Neural crest cell (in vitro differentiated cells): ENCODE measurements at places on chromosomes 3 and 15.

GRCh38 chr3:58591517-58592510 is 14.6 kb upstream of the FAM107A start:
- DNase-seq = no peak

- no peak for DNase-seq
Measured at GRCh38 chr15:88118741-88119140, 137.8 kb downstream of the NTRK3 start.

GRCh38 chr3:76021376-76021775 is 236.0 kb upstream of the ZNF717 start:
- no peak for DNase-seq

- DNase-seq = no peak
Measured at GRCh38 chr3:127171721-127172120, 21.2 kb upstream of the PRR23E start.

DNA sequence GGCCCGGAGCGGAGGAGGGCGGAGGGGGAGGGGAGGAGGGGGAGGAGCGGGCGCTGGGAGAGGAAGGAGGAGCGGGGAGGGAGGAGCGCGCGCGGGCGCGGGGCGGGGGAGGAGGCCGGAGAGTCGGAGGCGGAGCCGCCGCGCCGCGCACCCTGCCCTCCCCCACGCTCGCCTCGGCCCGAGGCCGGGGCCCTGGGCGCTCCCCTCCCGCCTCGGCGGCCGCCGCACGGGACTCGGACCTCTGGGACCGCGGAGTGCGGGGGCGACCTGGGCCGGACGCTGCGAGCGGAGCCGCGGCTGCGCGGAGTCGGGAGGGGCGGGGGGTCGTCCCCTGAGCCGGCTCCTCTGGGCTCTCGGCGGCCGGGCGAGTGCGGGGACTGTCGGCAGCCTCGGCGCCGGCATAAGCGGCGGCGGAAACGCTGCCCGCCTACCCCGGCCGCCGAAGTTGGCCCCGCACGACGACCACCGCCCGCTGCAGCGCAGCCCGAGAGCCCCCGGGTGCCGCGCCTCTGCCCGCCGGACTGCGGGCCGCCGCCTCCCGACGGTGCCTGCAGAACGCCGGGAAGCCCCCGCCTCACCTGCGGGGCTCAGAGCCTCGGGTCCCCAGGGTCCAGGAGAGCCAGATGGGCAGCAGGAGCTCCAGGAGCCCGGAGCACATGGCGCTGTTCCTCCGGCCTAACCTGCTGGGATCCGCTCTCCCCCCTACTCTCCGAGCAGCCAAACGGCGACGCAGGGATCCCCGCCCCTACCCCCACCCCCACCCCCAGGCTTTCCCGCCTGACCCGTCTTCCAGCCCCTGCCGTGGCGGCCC is 406 bp upstream of the GABRB3 start:
- DNase-seq = peak; percentile 72

- no peak for DNase-seq
Measured at GRCh38 chr15:38455092-38455491, 1.2 kb downstream of the FAM98B start.

- DNase-seq = no peak
Measured at GRCh38 chr3:6025032-6025431, 835.9 kb upstream of the GRM7 start.

DNA sequence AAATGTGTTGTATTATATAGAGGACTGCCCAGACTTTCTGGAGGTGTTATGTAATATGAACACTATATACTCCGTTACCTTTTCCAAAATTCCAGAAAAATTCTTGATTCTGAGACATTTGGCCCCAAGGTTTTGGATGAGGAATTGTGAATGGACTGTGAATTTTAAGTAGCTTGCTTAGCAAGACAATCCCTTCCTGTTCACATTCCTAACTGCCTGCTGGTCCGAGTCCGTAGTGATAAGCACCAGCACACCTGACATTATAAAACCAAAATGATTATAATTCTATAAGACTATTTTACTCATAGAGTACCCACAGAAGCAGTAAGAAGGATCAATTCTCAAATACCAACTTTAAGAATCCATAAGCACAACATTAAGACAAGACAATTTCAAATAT is 11.2 kb downstream of the EXD1 start:
- no peak for DNase-seq

DNA sequence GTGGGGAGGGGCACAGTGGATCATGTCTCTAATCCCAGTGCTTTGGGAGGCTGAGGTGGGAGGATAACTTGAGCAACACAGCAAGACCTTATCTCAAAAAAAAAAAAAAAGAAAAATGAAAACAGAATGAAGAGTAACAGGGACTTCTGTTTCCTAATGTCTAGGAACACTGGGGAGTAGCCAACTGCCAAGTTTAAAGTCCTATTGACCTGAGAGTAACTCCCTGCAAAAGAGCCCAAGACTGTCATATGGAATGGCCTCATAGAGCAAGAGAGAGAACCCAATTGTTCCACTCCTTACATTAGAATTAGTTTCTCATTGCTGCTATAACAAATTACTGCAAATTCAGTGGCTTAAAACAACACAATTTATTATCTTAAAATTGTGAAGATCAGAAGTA is 881.4 kb upstream of the ROBO1 start:
- no peak for DNase-seq

- no peak for DNase-seq
Measured at GRCh38 chr15:63729115-63729884, 104.4 kb downstream of the HERC1 start.

DNA sequence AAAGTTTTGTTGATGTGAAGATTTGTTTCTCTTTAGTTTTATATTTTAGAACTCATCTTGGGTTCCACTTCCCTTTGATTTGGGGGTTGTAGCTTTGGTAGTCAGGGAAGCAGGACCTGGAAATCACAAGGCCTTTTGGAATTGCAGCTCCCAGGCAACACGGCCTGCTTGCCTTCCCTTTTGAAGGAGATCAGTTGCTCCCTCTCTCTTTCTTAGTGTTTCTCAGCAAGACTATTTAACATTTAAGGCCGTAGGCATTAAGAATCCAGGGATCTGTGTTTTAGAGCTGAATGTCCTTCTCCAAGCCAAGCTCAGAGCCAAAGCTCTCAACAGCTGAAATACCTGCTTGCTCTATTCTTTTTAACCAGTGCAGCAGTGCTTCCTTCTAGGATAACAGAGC is 310.3 kb downstream of the PTPRG start:
- DNase-seq = no peak

- no peak for DNase-seq
Measured at GRCh38 chr3:182516597-182517336, 276.5 kb upstream of the ATP11B start.

- no peak for DNase-seq
Measured at GRCh38 chr15:85289677-85290365, 90.6 kb upstream of the AKAP13 start.

GRCh38 chr3:148955544-148956346 is 35.6 kb upstream of the GYG1 start:
- peak; percentile 46 for DNase-seq

GRCh38 chr15:88219623-88220022 is 36.9 kb downstream of the NTRK3 start:
- no peak for DNase-seq

DNA sequence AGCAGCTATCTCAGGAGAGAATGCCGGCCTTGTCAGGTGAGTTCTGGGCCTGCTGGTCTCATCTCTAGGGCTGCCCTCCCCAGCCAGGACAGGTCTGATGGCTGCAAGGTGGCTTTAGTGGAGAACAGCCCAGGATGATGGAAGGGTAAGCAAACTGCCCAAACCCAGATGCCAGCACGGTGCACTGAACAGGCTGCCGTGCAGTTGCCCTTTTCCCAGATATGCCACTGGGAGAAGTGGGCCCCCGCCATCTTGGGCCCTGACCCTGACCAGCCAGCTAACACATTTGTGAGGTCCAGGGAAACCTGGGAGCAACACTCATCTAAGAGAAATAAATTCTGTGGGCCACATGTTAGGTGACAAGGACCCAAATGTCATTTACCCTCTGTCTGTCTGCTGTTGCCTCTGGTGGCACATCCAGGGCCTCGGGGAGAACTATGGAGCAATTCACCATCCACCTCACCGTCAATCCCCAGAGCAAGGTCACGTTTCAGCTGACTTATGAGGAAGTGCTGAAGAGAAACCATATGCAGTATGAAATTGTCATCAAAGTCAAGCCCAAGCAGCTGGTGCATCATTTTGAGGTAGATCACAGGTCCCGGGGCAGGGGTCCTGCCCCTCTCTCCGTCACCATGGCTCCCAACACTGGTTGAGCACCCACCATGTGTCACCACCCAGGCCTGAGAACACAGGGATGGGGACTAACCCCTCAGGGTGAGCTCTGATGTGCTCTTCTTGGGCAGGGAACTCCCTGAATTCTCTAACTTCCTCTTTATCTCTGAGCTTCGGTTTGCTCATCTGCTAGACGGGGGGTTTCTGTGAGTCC is 1.8 kb downstream of the ITIH1 start:
- no peak for DNase-seq

- DNase-seq = no peak
Measured at GRCh38 chr3:128217702-128218547, 64.6 kb downstream of the EEFSEC start.

GRCh38 chr3:181921220-181921619 is 209.5 kb downstream of the SOX2 start:
- DNase-seq = no peak

- no peak for DNase-seq
Measured at GRCh38 chr15:77035584-77035983, 35.3 kb downstream of the TSPAN3 start.

- DNase-seq = no peak
Measured at GRCh38 chr3:170421111-170421641, 2.5 kb downstream of the CLDN11 start.

- DNase-seq = no peak
Measured at GRCh38 chr15:62588938-62589670, 424.0 kb upstream of the C2CD4B start.

GRCh38 chr3:142046320-142047020 is 102.9 kb downstream of the TFDP2 start:
- no peak for DNase-seq

DNA sequence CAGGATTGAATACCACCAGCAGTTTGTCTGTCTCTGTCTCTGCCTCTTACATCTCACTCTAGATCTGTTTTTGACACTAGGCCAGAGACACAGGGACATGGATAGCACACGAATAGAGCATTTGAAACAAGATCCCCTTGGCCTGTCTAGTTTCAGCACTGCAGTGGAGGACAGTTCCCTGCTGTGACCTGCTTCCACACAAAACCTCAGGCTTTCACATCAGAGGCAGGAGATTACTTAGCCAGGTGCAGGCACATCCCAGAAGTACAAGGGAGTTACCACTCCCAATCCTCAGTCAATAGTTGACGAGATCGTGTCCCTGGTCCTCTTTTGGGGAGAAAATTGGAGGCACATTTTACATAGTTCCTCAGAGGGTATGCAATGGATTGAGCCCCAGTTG is 34.0 kb upstream of the CCK start:
- peak; percentile 43 for DNase-seq

- no peak for DNase-seq
Measured at GRCh38 chr15:77027697-77028450, 32.9 kb downstream of the PSTPIP1 start.

DNA sequence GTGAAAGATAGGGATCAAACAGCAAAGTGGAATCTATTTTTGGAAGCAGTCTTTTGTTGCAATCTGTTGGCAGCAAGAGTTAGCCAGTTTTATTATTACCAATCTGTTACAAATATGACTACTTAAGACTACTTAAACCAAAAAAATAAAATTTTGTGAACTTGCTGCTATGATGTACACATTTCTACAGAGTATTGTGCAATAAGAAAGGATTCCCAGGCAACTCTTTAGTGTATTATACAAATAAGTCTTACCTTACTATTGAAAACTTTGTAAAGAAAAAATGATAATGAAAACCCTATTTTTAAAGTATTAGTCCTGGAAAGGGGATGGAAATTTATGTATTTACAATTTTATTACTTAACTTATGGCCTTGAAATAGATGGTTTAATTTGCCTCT is 44.7 kb downstream of the CADM2 start:
- DNase-seq = no peak

DNA sequence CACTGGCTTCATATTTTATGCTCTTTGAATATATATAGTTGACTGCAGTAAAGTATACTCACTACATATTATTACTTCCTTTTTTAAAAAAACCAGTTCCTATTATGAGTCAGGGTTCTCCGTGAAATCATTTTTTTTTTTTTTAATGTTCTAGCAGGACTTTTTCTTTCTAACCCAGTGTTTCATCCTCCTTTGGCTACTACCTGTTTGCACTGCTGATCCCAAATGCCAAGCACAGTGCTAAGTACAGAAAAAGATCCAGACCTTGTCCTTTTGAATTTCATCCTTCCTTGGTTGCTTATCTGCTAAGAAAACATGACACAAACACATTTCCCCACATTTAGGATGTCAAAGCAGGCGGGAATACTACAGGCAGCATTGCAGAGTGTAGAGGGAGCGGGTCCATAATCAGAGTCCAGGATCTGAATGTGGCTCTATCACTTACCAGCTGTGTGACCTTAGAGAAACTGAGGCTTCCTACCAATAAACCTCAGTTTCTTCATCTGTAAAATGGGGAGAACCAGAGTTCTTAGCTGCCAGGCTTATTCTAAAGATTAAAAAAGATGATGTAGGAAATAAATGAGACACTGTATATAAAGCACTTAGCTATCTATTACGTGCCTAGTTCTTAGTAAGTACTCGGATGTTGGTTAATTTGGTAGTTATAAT is 37.2 kb upstream of the ANPEP start:
- no peak for DNase-seq

GRCh38 chr15:69414701-69415167 is 585 bp downstream of the KIF23 start:
- DNase-seq = peak; percentile 35

DNA sequence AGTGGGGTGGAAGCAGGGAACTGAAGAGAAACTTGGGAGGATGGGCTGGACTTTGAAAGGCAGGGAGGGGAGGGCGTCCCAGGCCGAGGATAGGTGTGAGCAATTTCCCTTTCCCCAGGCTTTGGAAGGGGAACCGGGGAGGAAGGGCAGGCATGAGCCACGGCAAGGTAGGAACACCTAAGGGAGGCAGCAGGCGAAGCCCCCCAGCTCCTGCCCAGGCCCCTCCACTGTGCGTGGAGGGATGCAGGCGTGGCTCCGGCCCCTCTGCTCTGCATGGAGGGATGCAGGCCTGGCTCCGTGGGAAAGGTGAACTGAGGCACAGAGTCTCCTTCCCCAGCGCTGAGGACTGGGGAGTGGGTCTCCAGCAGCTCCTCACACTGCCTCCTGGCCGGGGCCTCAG is 236.4 kb downstream of the XXYLT1 start:
- no peak for DNase-seq

DNA sequence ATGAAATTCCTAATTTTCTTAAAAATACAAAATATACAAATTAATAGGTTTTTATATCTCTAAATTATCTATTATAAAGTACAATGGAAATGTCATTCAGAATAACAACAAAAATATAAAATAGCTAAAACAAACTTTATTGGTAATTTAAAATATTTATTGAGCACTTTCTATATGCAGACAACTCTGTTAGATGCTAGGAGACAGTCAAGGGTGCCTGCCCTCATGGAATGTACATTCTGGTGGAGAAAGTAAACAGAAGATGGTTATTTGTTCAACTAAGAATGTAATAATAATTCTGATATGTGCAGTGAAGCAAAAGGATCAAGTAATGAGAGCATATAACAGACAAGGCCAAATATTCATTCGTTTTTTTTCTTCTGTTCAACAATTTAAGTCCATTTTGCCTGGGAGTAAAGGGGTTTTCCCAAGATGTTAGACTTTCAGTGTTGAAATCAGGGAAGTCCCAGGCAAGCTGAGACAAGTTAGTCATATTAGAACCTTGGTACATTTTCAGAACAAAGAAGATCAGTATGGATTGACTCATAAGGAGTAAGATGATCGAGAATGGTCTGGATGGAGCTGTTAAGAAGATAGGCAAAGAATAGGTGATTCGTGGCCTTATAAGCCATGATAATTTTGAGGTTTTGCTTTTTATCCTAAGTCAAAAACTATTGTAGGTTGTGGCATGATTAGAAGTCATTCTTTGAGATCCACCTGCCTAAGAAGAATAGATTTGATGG is 150.2 kb upstream of the MLF1 start:
- no peak for DNase-seq
